Bladder microvascular endothelial cell (primary cell): ENCODE measurements at places on chromosomes 6 and 20. TPM values are rescaled to one million over a fixed set of nuclear protein-coding genes. Genes with fewer than 3 reads are reported as not detected.

Gene ZCCHC3
- 13.4 and 14.6 TPM in 2 replicates for total RNA-seq

Gene SFTA2
- total RNA-seq = 0.16 TPM in 1 of 2 replicates, not detected in the other

Gene DBNDD2
- total RNA-seq = 1.5 and 6.1 TPM in 2 replicates

Gene GHRH
- total RNA-seq = not detected in 2 replicates

Gene TOP1
- total RNA-seq = 14.7 and 41.3 TPM in 2 replicates

Gene HCRTR2
- not detected in 2 replicates for total RNA-seq

Gene STMND1
- total RNA-seq = not detected in 2 replicates

Gene DEFB124
- not detected in 2 replicates for total RNA-seq

Gene PRDM13
- not detected in 2 replicates for total RNA-seq

Gene ZKSCAN3
- 3.7 and 7.2 TPM in 2 replicates for total RNA-seq

Gene GLP1R
- not detected in 2 replicates for total RNA-seq

Gene BHLHE23
- total RNA-seq = not detected in 2 replicates

Gene CGA
- total RNA-seq = not detected in 2 replicates

Gene CEP43
- 11.7 and 16.4 TPM in 2 replicates for total RNA-seq

Gene GPX5
- total RNA-seq = not detected in 2 replicates

Gene IL17A
- total RNA-seq = not detected in 2 replicates

Gene TTK
- 12.1 and 18.1 TPM in 2 replicates for total RNA-seq

Gene BMP5
- not detected in 2 replicates for total RNA-seq

Gene RSPH4A
- 0.16 and 0.31 TPM in 2 replicates for total RNA-seq

Gene RNF144B
- 27.8 and 63.3 TPM in 2 replicates for total RNA-seq

Gene RIMS1
- total RNA-seq = 0.49 and 37.8 TPM in 2 replicates

Gene PKIB
- 0.13 TPM in 1 of 2 replicates, not detected in the other for total RNA-seq

Gene BANF2
- total RNA-seq = not detected in 2 replicates

Gene SMIM28
- total RNA-seq = not detected in 2 replicates

Gene BTNL2
- total RNA-seq = not detected in 2 replicates

Gene FOXS1
- total RNA-seq = 0.16 and 0.25 TPM in 2 replicates

Gene SH3BGRL2
- 17.8 and 33.0 TPM in 2 replicates for total RNA-seq

Gene ADGRF1
- not detected in 2 replicates for total RNA-seq

Gene TFAP2A
- total RNA-seq = not detected in 2 replicates

Gene PGC
- total RNA-seq = not detected in 2 replicates

Gene LHFPL5
- not detected in 2 replicates for total RNA-seq

Gene TFAP2D
- not detected in 2 replicates for total RNA-seq

Gene PTCHD4
- total RNA-seq = 4.2 and 18.9 TPM in 2 replicates

Gene RFX6
- total RNA-seq = not detected in 2 replicates

Gene PLA2G7
- 0.16 TPM in 1 of 2 replicates, not detected in the other for total RNA-seq

Gene EYS
- not detected in 2 replicates for total RNA-seq

Gene NUP43
- total RNA-seq = 17.0 and 26.1 TPM in 2 replicates

Gene EYA4
- 0.25 TPM in 1 of 2 replicates, not detected in the other for total RNA-seq

Gene SCUBE3
- 0.65 and 3.0 TPM in 2 replicates for total RNA-seq

Gene PPP1R10
- total RNA-seq = 11.5 and 14.7 TPM in 2 replicates

Gene MYH7B
- total RNA-seq = 0.06 and 0.16 TPM in 2 replicates

Gene LY6G6D
- not detected in 2 replicates for total RNA-seq

Gene SLC32A1
- under 0.01 TPM in 1 of 2 replicates, not detected in the other for total RNA-seq

Gene ADGB
- not detected in 2 replicates for total RNA-seq

Gene LZTS3
- 3.4 and 13.7 TPM in 2 replicates for total RNA-seq

Gene TRAPPC3L
- total RNA-seq = under 0.01 and 0.19 TPM in 2 replicates

Gene CST2
- not detected in 2 replicates for total RNA-seq

Gene SULF2
- 115 and 388 TPM in 2 replicates for total RNA-seq

Gene BPIFA1
- total RNA-seq = not detected in 2 replicates

Gene RAB32
- total RNA-seq = 59.9 and 70.1 TPM in 2 replicates

Gene CHRNA4
- total RNA-seq = 0.06 TPM in 1 of 2 replicates, not detected in the other

Gene MTFR2
- 1.6 and 3.6 TPM in 2 replicates for total RNA-seq

Gene COX4I2
- total RNA-seq = not detected in 2 replicates

Gene PROKR2
- not detected in 2 replicates for total RNA-seq

Gene OLIG3
- not detected in 2 replicates for total RNA-seq

Gene SMOC2
- under 0.01 TPM in 1 of 2 replicates, not detected in the other for total RNA-seq

Gene TSBP1
- total RNA-seq = not detected in 2 replicates
